Upper lobe of right lung (tissue), 1 donor: ENCODE measurements at places on chromosomes 12 and 14. TPM values are rescaled to one million over a fixed set of nuclear protein-coding genes. Genes with fewer than 3 reads are reported as not detected.
A peak's percentile ranks its signal among the peaks of the same experiment; 100 is the strongest.

Gene INTS13
- 20.8 TPM for total RNA-seq

Gene TMTC2
- total RNA-seq, result 37.9 TPM

Gene PARP2
- total RNA-seq, result 15.6 TPM

Gene KLRB1
- 3.3 TPM for total RNA-seq

Gene ESR2
- 1.3 TPM for total RNA-seq

Gene KLRK1
- total RNA-seq, result 8.1 TPM

GRCh38 chr12:63848450-63848849 is 4.0 kb downstream of the SRGAP1 start:
- no peak for DNase-seq

GRCh38 chr14:24335461-24336171 is 745 bp upstream of the ADCY4 start:
- peak; percentile 31 for DNase-seq

DNA sequence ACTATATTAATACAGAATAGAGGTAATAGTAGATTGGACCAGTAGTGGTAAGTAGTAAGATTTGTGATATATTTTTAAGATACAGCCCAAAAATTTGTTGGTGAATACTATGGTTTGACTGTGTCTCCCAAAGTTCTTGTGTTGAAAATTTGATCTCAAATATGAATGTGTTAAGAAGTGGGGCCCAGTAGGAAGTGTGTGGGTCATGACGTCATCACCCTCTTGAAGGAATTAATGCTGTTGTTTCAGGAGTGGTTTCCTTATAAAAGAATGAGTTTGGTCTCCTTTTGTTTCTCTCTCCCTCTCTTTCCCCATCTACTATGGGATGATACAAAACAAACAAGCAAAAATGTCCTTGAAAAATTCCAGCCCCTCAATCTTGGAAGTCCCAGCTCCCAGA is 16.3 kb downstream of the LUM start:
- DNase-seq, result no peak

DNA sequence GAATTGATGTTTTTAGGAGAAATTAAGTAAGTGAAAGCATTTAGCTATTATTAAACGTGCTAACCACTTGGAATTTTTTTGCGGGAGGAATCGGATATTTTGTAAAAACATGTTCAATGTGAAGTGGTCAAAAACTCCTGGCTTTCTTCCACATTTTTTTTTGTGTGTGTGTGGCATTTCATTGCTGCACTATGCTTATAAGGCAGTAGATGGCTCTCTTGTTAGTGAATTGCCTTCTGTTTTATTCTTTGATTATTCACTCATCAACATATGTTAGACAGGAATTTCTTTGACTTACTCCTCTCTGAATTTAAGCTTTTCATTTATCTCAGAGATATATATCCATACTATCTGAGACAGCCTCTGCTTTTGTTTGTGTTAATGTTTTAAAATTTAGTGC is 71.3 kb downstream of the DERA start:
- no peak for DNase-seq

- no peak for DNase-seq
Observed at GRCh38 chr14:83779266-83779665, 1750.7 kb upstream of the FLRT2 start.

- DNase-seq, result no peak
Observed at GRCh38 chr12:6123258-6123657, 1.2 kb downstream of the VWF start.

GRCh38 chr12:54427106-54427505 is 8.0 kb upstream of the ITGA5 start:
- no peak for DNase-seq

DNA sequence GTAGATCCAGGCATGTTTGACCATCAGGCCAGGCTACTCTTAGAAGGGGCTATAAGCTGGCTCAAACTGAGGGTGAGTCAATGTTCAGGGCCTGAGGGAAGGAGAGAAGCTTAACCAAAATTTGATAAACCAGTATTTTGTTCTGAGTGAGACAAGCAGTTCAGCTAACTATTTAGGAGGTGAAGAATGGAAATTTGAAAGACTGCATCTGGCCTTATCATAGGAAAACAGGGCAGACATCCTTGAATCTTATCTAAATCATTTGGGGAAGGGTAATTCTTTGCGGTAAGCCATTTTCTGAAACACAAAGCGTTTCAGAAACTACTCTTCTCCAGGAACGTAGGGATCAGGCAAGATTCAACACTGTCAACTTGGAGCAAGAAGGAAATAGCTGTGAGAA is 447.2 kb downstream of the SOX5 start:
- DNase-seq, result no peak

DNA sequence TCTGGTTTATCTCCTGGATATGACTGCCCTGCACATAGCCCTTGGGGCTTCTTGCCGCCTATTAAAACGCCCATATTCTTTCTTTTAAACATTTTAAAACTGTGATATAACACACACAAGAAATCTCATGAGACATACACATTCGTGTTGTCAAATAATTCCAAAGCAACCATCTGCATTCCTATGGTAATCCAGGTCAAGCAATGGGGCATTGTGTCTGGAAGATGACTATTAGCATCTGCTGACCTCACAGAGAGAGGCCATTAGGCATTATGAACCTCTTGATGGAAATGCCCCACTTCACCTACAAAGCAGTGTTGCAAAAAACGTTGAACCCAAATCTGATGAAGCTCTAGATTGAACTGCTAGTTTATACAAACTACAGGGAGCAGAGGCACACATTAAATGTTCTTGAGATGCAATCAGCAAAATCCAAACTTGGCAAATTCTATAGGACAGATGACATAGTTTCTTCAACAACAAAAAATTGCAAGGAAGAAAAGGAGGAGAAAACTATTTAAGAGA is 513.8 kb upstream of the CCDC196 start:
- DNase-seq, result no peak

DNA sequence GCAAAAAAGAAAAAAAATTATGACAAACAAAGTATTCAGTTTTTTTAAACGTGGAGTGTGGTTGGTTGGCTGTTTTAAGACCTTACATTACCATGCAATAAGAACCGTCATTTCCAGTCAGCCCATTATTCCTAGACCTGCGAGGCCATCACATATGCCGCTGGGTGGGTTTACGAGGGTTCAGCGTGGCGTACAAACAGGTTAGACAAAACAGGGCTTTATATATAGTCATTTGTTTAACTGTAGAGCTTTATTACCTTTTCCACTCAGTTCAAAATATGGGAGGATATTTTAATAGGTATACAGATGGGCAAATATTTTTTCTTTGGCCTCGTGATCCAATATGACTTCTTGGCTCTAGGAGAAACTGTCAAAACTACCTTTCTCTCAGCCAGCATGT is 67.2 kb downstream of the KSR2 start:
- DNase-seq, result no peak

- DNase-seq, result no peak
Observed at GRCh38 chr14:52538623-52539022, 13.7 kb downstream of the TXNDC16 start.

- DNase-seq, result no peak
Observed at GRCh38 chr14:95255013-95255412, 64.7 kb downstream of the CLMN start.

DNA sequence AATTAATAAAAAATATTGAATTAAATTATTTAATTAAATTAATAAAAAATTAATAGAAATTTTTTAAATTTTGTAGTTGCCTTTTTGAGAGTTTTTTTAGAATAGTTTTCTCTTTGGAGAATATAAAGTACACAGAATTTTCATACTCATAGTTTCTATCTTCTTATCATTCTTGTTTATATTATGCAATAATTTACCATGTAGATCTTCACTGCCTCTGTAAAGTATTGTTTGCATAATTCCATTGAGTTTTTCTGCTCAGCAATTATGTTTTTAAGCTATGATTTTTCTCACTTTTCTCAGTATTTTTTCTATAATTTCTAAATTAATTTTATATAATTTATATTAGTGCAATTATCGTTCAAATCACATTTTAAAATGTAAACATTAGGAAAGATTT is 50.6 kb upstream of the OXA1L start:
- DNase-seq, result no peak
